ENCODE measurements at places on chromosomes 5 and 9.

GRCh38 chr5:127506616-127507015 lies 10.8 kb upstream of the PRRC1 start:
- DNase-seq: no peak

GRCh38 chr9:126171641-126172040 lies 155.0 kb upstream of the MVB12B start:
- no peak for DNase-seq

GRCh38 chr9:73880101-73880500 lies 617.0 kb upstream of the RORB start:
- no peak for DNase-seq

GRCh38 chr5:8730194-8730593 lies 815.7 kb downstream of the SEMA5A start:
- DNase-seq: no peak

GRCh38 chr5:110270-110888 lies 18.4 kb downstream of the PLEKHG4B start:
- no peak for DNase-seq

- DNase-seq: no peak
These were observed 1800.2 kb downstream of the MAT2B start for GRCh38 chr5:165305596-165305995.

DNA sequence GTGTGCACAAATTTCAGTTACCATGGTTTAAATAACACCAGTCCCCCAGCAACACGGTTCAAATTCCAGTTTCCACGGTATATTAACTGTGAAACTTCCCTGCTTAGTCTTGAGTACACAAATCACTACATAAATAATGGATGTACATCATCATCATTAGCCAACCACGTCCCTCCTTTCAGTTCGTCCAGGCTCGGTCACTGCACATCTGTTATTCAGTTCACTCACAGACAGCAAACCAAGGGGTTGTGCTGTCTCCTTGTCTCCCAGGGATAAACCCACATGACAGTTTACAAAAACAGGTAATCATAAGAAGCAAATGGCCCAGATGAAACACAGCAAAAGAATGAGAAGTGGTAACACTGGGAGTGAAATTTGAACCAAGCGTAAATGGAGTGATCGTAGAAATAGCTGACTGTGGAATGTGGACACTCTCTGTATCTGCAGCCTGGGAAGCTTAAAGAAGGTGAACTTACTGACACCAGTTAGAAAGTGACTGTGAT lies 61.0 kb upstream of the RAD23B start:
- no peak for DNase-seq

- DNase-seq: no peak
These were observed 1726.5 kb downstream of the MAT2B start for GRCh38 chr5:165231821-165232508.

DNA sequence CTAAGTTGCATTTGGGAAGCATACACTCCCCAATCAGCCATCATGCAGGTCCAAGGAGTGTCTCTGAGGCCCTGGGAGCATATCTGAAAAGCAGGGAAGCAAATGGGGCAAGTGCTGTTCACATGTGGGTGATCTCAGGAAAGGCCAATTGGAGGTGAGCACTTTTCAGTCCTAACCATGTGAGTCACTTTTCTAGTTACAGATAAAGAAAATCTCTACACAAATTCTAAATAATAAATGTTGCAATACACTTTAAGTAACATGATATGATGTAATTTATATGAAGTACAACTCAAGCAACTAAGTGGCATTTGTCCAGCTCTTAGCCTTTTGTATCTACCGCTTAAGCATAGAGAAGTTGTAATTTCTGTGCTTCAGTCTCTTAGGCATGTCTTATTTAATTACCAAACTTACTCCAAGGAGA lies 18.4 kb downstream of the ADAMTS16 start:
- no peak for DNase-seq

GRCh38 chr5:80620211-80620610 lies 34.2 kb upstream of the MSH3 start:
- peak; percentile 78 for DNase-seq

GRCh38 chr9:137640862-137641261 lies 22.1 kb downstream of the EHMT1 start:
- no peak for DNase-seq

- no peak for DNase-seq
These were observed 484.0 kb downstream of the ZNF608 start for GRCh38 chr5:124262470-124262869.

DNA sequence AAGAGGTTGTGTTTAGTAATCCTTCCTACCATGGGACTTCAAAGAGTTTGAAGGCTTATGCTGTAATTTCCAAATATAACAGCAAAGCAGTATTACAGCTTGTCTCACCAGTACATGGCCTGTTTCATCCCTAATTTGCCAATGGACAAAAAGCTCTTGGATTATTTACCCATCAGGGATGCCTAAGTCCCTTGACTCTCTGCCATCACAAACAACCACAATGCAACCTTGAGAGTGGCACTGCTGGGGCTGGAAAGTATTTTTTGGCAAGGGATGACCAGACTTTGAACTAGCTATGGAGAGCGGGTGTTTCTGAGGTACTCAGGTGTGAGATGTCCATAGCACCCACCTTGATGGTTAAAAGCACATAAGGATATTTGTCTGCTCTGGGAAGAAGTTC lies 9.1 kb downstream of the MAMDC2 start:
- no peak for DNase-seq

GRCh38 chr5:171306781-171307591 lies 2.1 kb upstream of the TLX3 start:
- DNase-seq: no peak

DNA sequence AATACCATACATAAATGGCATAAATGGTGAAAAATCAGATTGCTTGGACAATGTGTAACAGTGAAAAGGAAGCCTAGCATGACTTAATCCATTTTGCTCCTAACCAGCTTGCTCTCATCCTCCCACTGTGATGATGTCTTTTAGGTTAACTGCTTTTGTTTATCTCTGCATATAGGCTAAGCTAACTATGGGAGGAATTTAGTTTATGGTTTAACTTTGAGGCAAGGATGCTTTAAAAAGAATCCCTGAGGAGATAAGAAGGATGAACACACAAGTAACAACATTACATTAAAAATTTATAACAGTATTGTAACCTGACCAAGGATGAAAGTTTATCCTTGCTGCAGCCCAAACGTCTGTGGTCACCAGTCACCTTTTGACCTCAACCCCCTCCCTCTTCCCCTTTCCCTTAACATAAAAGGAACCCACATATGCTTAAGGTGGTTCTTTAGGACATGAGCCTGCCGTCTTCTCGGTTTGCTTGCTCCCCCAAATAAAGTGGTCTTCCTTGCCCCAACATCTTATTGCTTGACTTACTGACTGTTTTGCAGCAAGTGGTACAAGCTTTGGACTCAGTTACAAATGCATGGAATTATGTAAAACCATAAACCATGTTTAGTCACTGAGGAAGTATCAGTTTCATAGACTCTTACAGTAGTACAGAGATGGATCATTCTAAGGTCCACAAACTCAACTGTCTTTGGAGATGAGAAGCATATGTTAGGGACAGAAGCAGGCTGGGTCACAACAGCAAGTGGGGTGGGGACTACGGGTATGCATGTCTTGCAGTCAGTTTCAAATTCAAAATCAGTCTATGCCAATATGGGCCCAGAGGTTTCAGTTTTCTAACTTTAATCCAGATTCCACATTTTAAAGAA lies 31.3 kb downstream of the AGXT2 start:
- no peak for DNase-seq

DNA sequence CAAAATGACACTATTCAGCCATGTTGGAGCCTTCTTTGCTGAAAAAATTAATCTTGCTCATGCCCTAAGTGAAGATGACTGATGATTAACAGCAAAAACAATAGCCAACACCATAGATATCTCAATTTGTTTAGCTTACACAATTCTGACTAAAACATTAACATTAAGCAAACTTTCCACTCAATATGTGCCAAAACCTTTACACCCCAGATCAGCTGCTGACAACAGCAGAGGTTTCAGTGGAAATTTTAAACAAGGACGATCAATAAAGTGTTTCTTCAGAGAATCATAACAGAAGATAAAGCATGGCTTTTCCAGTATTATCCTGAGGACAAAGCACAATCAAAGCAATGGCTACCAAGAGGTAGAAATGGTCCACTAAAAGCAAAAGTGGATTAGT lies 254.4 kb upstream of the GRAMD2B start:
- no peak for DNase-seq

DNA sequence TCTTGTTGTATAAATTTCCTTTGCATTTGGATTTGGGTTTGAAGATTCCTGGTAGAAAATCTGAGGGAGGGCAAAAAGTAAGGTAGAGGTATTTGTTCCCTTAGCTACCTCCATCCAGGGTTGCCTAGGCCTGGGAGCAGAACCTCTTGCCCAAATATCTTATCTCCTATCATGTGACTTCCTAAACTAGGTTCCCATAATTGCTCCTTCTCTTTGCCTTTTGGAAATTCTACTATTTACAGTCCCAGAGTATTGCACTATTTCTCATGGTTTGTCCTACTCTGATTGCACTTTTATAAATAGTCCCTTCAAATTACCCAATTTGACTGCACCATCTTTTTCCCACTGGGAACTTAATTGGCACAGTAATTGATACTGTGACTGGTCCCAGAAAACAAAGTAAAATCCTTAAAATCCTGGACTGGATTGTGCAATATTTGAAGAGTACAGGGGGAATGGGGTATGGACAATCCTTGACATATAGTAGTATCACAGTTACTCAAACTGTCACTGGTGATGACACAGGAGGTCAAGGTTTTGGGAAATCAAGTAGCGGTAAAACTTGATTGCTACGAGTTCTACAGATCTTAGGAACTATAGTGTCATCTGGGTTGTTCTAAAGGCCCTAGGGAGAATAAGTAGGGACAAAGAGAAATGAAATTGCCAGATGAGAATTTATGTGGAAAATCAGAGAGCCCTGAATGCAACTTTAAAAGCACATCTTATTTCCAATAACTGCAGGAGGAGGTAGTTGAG lies 31.5 kb upstream of the TMED7 start:
- no peak for DNase-seq

DNA sequence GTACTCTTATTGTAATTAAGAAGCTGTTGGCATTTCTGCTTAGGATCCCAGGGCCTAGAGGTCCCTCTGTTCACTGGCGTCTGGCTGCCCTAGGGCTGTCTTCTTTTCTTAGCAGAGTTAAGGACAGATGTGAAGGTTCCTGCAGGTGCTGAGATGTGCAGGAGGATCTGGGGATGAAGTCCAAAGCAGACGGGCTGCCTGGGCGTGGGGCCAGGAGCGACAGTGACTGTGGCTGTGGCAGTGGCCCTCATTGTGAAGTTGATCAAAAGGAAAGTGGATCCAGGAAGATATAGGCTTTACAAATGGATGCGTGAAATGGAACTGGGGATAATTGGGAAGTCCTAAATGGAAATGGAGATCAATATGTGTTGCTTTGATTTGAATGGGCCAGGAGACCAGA lies 19.1 kb upstream of the SH3PXD2B start:
- no peak for DNase-seq

GRCh38 chr5:80318212-80318611 lies 1.6 kb upstream of the SPZ1 start:
- DNase-seq: no peak

DNA sequence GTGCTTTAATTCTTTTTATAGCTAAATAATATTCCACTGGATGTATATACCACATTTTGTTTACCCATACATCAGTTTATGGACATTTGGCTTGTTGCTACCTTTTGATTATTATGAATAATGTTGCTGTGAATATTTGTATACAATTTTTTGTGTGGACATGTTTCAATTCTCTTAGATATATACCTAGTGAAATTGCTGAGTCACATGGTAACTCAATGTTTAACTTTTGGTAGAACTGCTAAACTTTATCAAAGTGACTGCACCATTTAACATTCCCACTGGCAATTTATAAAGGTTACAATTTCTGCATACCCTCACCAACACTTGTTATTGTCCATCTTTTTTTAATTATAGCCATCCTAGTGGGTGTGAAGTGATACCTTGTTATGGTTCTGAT lies 22.1 kb downstream of the IL31RA start:
- no peak for DNase-seq

DNA sequence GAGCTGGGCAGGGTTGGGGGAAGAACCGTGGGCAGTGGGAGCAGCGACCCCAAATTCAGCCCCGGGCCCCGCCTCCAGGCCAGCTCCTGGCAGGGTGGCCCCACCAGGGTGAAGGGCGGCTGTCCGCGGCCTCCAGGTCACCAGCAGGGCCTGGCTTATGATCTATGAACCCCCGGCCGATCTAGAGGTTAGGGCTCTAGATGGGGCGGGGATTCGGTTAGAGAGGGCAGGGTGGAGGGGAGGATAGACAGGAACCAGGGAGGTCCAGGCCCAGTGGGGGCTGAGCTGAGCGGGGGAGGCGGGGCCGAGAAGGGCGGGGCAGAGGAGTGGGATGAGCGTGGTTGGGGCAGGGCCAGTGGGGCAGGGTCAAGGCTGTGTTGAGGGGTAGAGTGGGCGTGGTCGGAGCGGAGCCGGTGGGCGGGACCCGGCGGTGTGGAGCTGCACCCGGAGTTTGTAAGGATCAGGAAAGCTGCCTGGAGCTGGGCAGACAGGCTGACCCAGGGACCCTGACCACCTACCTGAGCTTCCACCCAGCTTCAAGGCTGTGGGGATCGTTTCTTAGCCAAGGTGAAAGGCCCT lies 29.3 kb upstream of the OBP2B start:
- peak; percentile 6 for DNase-seq

GRCh38 chr9:125496313-125496834 lies 210.6 kb downstream of the MAPKAP1 start:
- no peak for DNase-seq

GRCh38 chr5:143244990-143245389 lies 158.5 kb downstream of the NR3C1 start:
- DNase-seq: no peak

DNA sequence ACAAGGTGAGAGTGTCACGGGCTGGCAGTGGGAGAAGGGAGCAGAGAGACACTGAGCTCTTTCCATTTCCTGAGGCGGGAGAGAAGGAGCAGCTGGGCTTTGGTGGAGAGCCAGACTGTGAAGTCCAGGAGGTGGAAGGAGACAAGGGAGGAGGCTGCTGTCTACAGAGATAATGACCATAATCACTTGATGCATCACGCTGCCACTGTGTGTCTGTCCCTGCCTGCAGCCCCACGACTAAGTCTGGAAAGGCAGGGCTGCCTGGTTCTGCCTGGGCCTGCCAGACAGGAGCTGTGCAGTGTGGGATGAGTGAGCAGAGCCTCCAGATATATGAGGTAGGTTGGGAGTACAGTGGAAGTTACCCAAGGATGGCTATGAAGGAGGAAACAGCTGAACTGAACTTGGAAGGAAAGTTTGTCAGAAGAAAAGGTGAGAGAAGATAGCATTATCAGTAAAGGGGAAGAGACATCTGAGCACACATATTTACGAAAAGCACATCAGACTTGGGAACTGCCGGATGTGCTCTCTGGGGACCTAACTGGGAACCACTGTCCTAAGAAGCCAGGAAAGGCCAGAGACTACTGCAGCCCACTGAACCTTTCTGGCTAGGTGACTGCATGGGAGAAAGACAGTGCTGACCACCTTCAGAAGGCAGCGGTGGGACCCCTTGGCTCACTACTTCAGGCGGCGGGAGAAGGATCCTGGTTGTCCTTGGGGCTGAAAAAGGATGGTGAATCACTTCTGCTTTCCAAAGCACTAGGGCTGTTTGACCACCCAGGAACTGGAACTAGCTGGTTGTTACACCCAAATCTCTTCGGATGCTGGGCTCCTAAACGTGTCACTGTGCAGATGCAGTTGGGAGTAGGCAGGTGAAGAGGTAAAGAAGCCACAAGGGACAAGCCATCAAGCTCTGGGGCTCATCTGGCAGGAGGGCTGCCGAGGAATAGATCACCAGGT lies 12.8 kb upstream of the DDX41 start:
- DNase-seq: no peak

Measured in inflammatory macrophage (primary cell).